Fibroblast of skin of back (primary cell): ENCODE measurements at places on chromosomes 11 and 22.

- no peak for DNase-seq
Measured at GRCh38 chr11:73191151-73191550, 26.9 kb upstream of the P2RY2 start.

- peak; percentile 73 for DNase-seq
Measured at GRCh38 chr11:7571640-7572000, 57.8 kb downstream of the PPFIBP2 start.

DNA sequence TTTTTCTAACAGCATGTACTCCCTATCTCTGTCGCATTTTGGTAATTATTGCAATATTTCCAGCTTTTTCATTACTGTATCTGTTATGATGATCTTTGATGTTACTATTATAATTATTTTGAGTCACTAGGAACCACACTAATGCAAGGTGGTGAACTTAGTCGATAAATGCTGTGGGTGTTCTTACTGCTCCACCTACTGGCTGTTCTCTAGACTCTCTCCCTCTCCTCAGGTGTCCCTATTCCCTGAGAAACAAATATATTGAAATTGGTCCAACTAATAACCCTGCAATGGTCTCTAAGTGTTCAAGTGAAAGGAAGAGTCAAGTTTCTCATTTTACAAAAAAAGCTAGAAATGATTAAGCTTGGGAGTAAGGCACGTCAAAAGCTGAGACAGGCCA, 10.5 kb downstream of the ARL14EP start:
- DNase-seq, result no peak

- no peak for DNase-seq
Measured at GRCh38 chr11:13294771-13295579, 17.4 kb downstream of the BMAL1 start.

GRCh38 chr11:22089609-22090008, 103.3 kb upstream of the ANO5 start:
- no peak for DNase-seq

DNA sequence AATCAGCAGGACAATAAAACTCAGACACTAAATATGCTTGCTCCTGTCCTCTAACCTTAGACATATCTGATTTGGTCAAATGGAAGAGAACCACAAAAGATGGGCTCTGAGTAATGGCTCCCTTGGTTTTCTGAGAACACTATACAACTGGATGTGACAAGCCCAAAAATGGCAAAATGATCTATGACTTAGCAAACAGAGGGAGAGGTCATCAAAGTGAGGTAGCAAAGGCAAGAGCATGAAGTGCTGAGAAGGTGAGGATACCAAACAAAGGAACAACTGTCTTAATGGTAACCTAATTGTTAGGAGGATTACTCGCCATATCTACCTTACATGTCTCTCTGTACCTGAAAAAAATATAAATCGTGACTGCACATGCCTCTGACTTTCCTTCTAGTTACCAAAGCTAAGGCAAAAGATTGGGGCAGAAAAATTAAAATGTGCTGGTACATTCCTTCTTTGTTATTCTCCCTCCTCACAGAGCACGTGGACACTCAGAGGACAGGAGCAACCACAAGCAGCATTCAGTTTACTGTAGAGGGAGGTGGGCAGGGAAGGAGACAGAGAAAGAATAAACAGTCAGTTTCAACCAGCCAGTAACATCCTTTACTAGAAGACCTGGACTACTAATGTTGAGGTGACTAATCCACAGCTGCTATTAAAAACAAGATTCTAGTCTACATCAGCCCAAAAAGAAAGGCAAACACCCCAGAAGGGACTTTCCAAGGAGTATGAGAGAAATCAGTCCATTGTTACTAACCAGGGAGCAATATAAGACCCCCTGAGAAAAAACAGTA, 88.8 kb downstream of the AMBRA1 start:
- DNase-seq, result no peak

DNA sequence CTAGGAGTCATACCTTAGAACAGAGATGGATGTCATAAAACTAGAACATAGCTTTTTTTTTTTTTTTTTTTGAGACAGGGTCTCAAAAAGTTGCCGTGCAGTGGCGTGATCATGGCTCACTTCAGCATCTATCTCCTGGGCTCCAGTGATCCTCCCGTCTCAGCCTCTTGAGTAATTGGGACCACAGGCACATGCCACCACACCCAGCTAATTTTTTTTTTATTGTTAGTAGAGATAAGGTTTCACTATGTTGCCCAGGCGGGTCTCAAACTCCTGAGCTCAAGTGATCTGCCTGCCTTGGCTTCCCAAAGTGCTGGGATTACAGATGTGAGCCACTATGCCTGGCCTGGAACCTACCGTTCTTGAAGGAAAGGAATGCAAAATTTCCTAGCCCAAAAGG, 8.8 kb upstream of the CEP295 start:
- no peak for DNase-seq

GRCh38 chr22:23084453-23085350, 14.4 kb downstream of the GNAZ start:
- no peak for DNase-seq
